ENCODE measurements at places on chromosomes 16 and 17.
A peak's percentile ranks its signal among the peaks of the same experiment; 100 is the strongest.

DNA sequence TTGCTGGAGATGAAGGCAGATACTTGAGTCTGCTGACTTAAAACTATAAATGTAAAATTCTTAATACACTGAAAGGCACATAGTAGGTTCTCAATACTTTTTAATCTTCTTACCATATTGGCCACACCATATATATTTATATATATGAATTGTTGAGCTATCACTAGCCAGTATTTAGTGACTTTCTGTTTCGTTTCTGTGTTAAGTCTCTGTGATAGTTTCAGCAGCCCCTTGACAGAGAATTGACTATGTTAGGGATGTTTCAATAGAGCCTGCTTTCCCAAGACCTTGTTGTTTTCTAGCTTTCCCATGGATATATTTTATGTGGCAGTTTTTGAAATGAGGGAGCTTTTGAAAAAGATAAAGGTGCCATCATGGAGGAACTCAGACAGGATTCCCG, 206.5 kb upstream of the GOT2 start:
- DNase-seq: no peak

DNA sequence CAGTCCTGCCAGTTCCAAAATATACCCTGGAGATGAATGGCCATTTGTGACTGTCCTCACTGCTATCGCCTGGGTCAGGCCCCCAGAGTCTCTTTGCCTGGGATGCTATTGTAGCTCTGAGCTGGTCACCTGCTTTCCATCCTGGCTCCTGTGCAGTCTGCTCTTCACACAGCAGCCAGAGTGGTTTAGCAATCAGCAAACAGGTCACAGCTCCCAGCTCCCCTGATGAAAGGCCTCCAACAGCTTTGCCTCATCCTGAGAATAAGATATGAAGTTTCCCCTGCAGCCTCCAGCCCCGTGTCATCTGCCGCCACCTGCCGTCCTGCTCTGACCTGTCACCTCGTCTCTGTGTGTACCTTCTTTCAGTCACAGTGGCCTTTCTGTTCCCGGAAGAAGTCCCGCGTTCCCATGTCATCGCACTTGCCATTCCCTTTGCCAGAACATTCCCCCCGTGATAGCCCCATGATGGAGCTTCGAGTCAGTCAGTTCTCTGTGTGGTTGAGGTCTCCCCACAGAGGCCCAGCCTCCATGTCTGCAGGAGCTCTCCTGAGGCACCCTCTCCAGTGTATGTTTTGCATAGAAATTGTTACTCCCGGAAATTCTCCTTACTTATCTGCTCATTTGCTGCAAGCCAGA, 281.5 kb downstream of the SNX29 start:
- DNase-seq: no peak

DNA sequence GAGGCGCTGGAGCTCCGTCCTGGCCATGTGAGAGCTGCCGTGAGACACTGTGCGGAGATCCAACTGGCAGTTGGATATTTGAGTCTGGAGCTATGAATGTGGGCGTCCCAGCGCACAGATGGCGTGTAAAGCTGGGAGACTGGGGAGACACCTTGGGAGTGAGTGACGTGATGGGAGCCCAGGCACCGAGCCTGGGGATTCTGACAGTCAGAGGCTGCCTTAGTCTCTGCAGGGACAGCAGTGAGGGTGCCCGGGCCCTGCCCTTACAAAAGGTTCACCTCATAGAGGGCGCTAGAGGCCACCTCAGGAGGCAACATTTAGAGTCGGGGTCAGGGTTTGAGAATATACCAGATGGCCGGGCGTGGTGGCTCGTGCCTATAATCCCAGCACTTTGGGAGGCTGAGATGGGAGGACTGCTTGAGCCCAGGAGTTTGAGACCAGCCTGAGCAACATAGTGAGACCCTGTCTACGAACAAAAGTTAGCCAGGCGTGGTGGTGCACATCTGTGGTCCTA, 194.1 kb upstream of the GSE1 start:
- no peak for DNase-seq

DNA sequence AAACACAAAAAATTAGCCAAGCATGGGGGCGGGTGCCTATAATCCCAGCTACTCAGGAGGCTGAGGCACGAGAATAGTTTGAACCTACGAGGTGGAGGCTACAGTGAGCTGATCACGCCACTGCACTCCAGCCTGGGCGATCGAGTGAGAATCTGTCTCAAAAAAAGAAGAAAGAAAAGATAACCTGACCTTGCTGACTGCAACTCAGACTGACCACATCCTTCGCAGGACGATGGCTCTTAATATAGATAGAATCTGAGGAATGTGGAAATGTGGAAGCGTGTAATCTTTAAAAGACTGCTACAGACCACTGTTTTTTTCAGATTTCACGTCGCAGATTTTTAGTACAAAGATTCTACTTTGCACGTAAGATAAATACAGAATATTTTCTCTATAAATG, 37.8 kb downstream of the KLHDC4 start:
- DNase-seq: no peak

DNA sequence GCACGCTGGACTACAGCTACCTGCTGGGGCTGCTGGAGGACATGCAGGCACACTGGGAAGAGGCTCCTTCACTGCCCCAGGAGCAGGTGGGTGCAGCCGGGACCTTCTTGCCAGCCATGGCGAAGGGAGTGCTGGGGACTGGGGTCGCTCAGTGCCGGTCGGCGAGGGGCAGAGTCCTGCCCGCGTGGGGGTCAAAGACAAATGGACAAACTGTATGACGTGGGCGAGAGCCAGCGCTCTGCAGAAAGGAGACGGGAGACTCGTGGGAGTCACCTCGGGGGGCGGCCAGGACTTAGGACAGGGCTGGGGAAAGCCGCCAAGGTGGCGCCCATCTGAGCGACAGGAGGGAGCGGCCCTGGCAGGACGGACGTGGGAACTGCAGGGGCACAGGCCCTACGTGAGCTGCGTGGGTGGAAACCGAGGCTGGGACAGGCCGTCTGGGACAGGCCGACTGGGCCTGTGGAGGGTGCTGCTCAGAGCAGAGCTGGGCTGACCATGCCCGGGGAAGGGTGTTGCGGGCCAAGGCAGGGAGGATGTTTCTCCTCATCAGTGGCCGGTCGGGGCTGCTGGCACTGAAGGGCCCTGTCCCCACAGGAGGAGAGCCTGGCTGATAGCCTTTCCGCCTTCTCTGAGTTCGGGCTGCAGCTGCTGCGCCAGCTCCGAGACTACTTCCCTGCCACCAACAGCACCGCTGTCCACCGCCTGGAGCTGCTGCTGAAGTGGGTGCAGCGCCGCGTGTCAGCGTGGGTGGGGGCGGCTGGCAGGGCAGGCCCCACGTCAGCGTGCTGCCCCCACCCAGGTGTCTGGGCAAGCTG, 8.0 kb downstream of the TSR3 start:
- DNase-seq: no peak

DNA sequence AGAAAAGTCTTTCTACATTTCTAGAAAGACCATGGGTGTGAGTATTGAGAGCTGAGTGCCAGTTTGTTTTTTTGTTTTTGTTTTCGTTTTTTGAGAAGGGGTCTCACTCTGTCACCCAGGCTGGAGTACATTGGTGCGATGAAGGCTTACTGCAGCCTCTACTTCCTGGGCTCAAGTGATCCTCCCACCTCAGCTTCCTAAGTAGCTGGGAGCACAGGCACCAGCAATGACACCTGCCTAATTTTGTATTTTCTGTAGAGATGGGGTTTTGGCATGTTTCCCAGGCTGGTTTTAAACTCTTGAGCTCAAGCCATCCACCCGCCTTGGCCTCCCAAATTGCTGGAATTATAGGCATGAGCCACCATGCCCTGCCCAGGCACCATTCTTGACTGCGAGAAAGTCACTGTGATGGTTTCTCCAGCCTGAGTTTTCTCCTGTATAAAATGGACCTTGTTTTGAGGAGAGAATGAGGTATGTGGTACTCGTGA, 673.8 kb downstream of the MAF start:
- DNase-seq: no peak

- DNase-seq: no peak
These were observed 117.1 kb downstream of the KCNJ2 start for GRCh38 chr17:70286391-70286790.

GRCh38 chr16:24522751-24523150, 16.6 kb upstream of the RBBP6 start:
- DNase-seq: no peak

- no peak for DNase-seq
These were observed 387 bp upstream of the SLC38A8 start for GRCh38 chr16:84042879-84043485.

- no peak for DNase-seq
These were observed 22.5 kb upstream of the MYO15B start for GRCh38 chr17:75565066-75565465.

GRCh38 chr17:13734880-13735279, 133.2 kb upstream of the HS3ST3A1 start:
- no peak for DNase-seq

DNA sequence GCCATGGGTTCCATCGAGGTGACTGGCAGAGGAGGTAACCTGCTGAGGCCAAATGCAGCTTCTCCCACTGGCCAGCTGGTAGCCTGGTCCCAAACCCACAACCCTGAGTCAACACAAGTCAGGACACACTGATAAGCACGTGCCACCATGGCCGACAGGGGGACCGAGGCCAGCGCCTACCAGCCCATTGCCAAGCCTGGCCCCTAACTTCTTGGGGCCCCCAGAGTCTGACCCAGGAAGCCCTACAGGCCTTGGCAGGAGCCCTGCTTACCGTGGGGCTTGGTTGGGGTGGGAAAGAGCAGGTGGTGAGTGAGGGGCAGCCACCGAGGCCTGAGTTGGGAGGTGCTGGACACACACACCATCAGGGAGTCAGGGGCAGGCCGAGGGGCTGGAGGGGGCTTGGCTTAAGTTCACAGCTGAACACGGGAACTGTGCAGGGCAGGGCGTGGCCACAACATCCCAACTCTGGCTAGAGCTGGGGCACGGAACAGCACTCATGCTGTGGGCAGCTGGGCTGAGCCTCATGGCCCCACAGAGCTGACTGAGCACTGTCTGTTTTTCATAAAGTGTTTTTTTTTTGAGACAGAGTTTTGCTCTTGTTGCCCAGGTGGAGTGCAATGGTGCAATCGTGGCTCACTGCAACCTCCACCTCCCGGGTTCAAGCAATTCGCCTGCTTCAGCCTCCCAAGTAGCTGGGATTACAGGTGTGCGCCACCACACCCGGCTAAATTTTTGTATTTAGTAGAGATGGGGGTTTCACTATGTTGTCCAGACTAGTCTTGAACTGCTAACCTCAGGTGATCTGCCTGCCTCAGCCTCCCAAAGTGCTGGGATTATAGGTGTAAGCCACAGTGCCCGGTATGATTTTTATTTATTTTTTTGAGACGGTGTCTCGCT, 5.5 kb downstream of the MRPL28 start:
- no peak for DNase-seq

GRCh38 chr16:20064931-20065330, 8.8 kb downstream of the GPR139 start:
- no peak for DNase-seq

- no peak for DNase-seq
These were observed 182.3 kb upstream of the SOX9 start for GRCh38 chr17:71938340-71939010.

- no peak for DNase-seq
These were observed 236.6 kb downstream of the MRTFB start for GRCh38 chr16:14307527-14308367.

DNA sequence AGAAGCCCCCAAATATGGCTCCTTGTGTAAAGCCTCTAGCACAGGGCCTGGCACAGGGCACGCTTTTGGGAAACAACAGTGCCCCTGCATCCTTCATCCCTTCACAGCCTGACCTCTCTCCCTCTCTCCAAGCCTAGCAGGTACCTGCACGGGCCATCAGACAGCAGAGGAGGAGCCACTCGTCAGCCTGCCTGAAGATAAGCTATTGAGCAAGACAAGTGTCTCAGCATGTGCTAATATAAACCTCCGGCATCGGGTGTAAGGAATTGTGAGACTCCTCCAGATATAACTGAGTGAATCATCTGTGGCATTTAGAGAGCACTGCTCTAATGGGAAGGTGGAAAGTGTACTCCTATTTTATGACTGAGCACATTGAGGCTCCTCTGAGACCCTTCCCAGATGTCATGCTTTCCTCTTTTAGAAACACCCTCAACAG, 38.3 kb downstream of the TBX4 start:
- no peak for DNase-seq

- DNase-seq: peak; percentile 73
These were observed 36.6 kb upstream of the RGS9 start for GRCh38 chr17:65100316-65101140.

GRCh38 chr16:58413359-58413758, 21.1 kb downstream of the GINS3 start:
- DNase-seq: no peak

GRCh38 chr16:83206426-83206825, 579.7 kb downstream of the CDH13 start:
- no peak for DNase-seq

GRCh38 chr17:9261081-9262012, 240.0 kb downstream of the NTN1 start:
- DNase-seq: no peak

DNA sequence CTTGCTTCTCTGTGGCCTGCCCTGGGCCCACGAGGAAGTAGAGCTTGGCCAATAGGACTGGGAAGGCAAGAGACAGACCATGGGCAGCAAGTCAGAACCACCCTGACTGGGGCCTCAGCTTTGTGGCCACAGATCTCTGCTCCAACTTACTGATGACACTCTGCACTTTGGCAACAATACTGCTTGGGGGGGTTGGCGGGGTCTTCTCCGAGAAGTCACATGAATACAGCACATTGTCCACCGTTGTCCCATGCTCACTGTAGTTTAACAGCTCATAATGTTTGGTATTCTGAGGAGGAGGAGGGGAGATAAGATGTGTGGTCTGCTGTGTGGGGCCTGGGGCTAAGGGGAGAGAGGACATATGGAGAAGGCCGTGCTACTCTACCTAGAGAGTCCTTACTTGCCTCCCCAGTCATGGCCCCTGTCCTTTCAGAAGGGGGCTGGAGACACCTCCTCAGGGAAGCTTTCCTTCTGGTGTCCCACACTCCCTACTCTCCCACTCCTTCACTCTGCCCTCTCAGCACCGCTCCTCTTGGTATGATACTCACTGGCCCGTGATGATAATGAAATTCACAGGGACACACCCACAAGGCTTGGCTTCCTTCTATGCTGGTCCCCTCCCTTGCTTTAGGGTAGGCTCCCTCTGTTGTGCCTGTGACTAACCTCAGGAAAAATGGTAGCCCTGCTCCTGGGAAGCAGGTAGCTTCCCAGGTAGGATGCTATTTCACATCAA, 4.0 kb upstream of the DHRS13 start:
- DNase-seq: no peak

DNA sequence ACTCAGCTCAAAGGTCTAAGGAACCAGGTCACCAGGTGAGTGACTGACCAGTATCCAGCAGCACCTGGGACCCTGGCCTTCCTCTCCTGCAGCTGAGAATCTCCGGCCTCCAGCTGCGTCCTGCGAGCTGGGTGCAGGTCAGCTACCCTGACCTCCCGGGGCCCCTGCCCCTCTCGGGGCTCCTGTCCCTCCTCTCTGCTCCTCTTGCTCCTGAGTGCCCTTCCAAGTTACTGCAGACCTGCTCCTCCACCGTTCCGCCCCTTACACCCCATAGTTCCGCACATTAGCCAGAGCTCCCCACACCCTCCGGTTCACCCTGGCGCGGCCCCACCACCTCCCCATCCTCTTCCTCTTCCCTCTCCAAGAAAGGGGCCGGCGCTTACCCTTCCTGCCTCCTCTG, 10.6 kb downstream of the FOXJ1 start:
- no peak for DNase-seq

- no peak for DNase-seq
These were observed 17.7 kb downstream of the KIF19 start for GRCh38 chr17:74343526-74344284.

Data from stimulated activated CD8-positive, alpha-beta memory T cell treated with anti-CD3 and anti-CD28 coated beads, Interleukin-2, amount 100 ng/mL, for 48 hours (primary cell).